ENCODE measurements at places on chromosomes 1 and 21.

- no peak for DNase-seq
Observed at GRCh38 chr1:26358411-26359384, 4.8 kb upstream of the CRYBG2 start.

GRCh38 chr1:192767798-192768197, 41.0 kb upstream of the RGS2 start:
- DNase-seq, result no peak

DNA sequence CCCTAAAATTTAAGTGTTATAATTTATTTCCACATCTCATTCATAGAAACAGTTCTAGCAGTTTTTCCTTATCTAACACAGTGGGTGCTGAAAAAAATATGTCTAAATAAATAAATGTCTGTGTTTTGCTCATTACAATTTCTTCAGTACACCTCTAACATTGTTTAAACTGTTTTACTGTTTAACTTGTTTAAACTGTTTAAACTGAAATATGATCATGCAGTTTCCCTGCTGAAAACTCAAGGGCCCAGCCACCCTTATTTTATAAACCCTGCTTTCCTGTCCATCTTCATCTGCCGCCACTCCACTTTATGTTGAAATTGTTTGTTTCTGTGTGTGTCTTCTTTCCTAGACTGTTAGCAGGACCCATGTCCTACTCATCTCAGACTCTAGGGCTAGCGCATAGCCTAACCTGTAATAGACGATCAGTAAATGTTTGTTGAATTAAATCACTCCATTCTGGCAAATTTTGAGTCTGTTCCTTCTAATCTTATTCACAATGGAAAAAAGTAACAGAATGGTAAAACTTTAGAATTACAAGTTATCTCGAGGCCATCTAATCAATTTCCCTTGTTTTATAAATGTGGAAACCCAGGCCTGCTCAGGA, 9.4 kb upstream of the PIK3C2B start:
- DNase-seq, result no peak

GRCh38 chr1:56326056-56326455, 253.3 kb downstream of the PLPP3 start:
- no peak for DNase-seq

- no peak for DNase-seq
Observed at GRCh38 chr1:21638531-21639341, 30.4 kb downstream of the RAP1GAP start.

- DNase-seq, result no peak
Observed at GRCh38 chr1:94522304-94522703, 19.3 kb downstream of the F3 start.

DNA sequence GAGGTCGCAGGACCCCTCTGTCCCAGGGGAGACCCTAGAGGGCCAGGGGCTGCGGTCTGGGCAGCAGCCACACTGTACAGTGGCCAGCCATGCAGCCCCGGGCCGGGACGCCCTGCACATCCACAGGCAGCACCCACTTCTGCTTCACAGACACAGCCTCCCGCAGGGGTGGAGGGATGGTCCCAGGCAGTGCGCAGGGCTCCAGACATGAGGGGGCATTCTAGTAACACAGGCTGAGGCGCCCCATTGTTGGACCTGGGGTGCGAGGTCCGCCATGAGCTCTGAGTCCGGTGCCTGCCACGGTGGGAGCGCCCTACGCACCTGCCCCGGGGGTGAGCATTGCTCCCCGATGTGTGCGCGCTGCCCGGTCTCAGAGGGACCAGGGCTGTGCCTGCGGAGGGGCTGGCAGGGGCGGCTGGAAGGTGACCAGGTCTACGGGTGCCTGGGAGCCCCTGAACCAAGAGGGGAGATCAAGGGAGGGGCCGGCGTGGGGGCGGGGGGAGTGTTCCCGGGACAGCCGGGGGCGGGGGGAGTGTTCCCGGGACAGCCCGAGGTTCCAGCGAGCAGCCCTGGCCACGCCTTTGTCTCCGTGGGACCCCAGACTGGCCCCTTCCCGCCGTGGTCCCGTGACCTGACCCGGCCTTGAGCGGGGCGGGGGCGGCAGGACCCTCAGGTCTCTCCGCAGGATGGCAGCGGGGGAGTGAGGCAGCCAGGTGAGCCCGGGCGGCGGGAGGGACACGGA, 4.5 kb downstream of the MMEL1 start:
- DNase-seq, result no peak

GRCh38 chr1:247465796-247466195, 7.9 kb upstream of the OR2B11 start:
- no peak for DNase-seq

GRCh38 chr1:201336711-201337450, 40.6 kb downstream of the TNNT2 start:
- no peak for DNase-seq

- no peak for DNase-seq
Observed at GRCh38 chr1:221328371-221328770, 413.5 kb downstream of the DUSP10 start.

DNA sequence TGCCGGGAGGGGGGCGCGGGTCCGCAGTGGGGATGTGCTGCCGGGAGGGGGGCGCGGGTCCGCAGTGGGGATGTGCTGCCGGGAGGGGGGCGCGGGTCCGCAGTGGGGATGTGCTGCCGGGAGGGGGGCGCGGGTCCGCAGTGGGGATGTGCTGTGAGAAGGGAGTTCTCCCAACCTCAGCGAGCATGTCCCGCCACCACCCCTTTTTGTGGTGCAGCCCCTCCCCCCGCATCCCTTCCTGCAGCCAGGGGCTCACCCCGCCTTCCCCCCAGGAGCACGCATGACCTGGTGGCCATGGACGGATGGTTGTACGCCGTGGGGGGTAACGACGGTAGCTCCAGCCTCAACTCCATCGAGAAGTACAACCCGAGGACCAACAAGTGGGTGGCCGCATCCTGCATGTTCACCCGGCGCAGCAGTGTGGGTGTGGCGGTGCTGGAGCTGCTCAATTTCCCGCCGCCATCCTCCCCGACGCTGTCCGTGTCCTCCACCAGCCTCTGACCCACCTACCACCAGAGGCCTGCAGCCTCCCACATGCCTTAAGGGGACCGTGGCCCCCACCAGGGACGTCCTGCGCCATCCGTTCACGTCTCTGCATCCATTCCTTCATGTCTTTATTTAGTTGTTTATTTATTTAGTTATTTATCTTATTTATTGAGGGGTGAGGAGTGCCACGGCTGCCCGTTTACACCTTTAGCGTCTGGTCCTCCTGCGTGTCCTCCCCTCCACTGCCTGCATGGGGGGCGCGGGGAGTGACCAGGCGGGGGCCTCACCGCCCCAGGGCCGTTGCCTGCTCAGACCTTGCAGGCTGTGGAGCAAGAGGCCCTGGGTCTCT, 1.4 kb upstream of the PLEKHN1 start:
- DNase-seq, result no peak

GRCh38 chr1:96730574-96731298, 9.2 kb downstream of the PTBP2 start:
- no peak for DNase-seq

DNA sequence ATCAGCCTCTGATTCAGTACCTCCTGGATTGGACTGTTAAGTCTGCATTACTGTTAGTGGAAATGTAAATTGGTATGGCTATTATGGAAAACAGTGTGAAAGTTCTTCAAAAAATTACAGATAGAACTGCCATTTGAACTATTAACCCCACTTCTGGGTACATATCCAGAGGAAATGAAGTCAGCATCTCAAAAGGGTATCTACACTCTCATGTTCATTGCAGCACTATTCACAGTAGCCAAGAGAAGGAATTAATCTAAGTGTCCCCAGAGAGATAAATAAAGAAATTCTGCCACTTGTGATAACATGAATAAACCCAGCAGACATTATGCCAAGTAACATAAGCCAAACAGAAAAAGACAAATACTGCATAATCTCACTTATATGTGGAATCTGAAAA, 676.0 kb downstream of the PLA2G4A start:
- no peak for DNase-seq

- no peak for DNase-seq
Observed at GRCh38 chr1:56533621-56534020, 45.7 kb downstream of the PLPP3 start.

GRCh38 chr1:156430866-156431265, 61.9 kb downstream of the RHBG start:
- no peak for DNase-seq

Measured in caudate nucleus (tissue), 63 donors.